Activated CD4-positive, alpha-beta memory T cell treated with anti-CD3 and anti-CD28 coated beads for 36 hours (primary cell): ENCODE measurements at places on chromosomes 6 and 20. TPM values are rescaled to one million over a fixed set of nuclear protein-coding genes. Genes with fewer than 3 reads are reported as not detected.
A peak's percentile ranks its signal among the peaks of the same experiment; 100 is the strongest.

The CEP43 gene
- total RNA-seq: 19.5 TPM

DNA sequence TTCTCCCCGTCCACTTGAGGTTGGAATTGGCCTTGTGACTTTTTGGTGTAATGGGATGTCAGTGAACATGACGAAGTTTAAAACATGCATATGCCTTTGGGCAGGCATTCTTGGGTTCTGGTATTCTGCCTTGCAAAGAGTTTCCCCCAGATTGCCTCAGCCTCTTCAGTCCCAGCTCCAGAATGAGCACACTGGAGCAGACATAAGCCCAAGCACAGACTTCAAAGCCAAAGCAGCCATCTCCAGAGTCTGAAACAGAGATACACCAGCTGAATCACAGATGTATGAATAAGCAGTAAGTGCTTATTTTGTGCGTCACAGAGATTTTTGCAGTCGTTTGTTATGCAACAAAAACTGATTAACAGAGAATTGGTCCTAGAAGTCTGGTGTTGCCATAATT lies 546.0 kb downstream of the FRK start:
- H3K4me3 ChIP-seq: no peak overlapping the region
- H3K36me3 ChIP-seq: no peaks in the 10 kb centered on the region
- no peaks in the 10 kb centered on the region for H3K4me1 ChIP-seq
- H3K27ac ChIP-seq: no peak overlapping the region
- DNase-seq: no peak

The DCBLD1 gene
- total RNA-seq: 4.4 TPM

The DCDC2 gene
- not detected for total RNA-seq

DNA sequence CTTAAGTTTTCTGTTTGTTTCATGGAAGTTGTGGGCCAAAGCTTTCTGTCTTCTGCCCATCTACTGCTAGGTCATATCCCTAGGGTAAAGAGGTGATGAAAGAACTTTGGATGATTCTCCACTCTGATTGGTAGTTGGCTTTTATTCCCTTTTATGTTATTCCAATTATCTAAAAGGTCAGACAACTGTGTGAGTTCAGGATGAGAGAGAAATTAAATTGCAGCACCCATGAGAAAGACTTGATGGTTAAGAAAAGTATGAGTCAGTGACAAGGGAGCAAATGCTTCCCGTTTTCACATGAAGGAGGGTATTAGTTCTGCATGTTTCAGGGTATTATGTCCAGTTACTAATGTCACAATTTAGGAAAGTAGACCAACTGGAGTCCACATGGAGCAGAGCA lies 136.3 kb downstream of the CD109 start:
- no peak overlapping the region for H3K27ac ChIP-seq
- no peaks in the 10 kb centered on the region for H3K4me1 ChIP-seq
- no peak for DNase-seq
- H3K4me3 ChIP-seq: no peak overlapping the region
- no peaks in the 10 kb centered on the region for H3K36me3 ChIP-seq
- no peaks in the 10 kb centered on the region for H3K27me3 ChIP-seq

DNA sequence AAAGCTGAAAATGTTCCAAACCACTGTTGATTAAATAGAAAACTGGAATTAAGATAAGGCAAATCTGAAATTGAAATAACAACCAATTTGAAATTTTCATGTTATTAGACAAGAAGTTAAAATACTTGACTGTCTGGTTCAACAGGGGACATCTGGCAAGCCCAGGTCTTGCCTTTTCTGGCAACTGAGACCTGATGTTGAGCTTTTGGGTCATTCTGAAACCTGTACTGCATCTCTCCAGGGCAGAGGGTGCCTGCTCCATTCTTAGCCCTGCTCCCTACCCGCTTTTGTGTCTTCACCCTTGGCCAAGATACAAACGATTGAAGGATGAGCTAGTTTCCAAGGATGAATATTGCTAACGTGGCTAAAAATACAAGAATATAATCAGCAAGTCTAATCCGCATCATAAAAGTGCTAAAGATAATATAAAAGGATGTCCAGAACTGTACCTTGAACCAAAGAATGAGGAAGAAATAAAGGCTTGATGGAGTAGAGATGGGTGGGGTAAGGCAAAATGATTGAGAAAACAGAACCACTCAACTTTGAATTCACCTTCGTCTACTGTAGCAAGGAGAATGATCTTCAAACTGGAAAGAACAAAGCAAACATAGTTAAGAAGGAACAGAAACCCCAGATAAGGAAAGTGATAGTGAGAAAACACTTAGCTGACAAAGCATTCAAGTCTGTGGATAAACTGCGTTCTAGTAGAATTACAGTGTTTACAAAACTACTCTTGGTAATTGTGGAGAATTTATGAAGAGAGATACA lies 109.8 kb upstream of the MAN1A1 start:
- no peak overlapping the region for H3K4me3 ChIP-seq
- H3K27ac ChIP-seq: no peak overlapping the region
- no peaks in the 10 kb centered on the region for H3K36me3 ChIP-seq
- H3K27me3 ChIP-seq: no peaks in the 10 kb centered on the region
- H3K4me1 ChIP-seq: peaks cover 23% of the 10 kb centered on the region
- DNase-seq: no peak

DNA sequence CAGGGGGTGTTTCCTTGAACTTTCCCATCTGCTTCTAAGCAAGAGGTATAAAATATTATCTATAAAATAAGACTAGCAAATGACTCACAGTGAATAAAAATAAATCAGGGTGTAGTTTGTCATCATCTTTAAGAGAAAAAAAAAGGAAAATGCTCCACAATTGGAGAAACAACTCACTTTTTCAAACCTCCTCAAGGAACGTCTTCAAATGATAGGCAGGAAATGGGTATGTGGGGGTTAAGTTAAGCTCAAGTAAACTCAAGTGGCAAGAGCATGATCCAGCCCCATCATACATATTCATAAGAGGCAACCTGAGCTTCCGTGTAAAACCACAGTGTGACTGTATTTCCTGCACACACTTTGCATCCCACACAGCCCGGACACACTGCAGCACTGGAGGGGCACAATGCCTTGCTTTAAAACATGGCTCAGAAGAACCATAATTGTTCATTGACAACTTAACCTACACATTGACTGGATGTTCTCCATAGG lies 58.5 kb upstream of the CEP85L start:
- peaks cover 72% of the 10 kb centered on the region for H3K4me1 ChIP-seq
- H3K36me3 ChIP-seq: peaks cover 6% of the 10 kb centered on the region

- no peak overlapping the region for H3K27ac ChIP-seq
- H3K4me1 ChIP-seq: peaks cover 5% of the 10 kb centered on the region
- DNase-seq: no peak
- H3K27me3 ChIP-seq: peaks cover 5% of the 10 kb centered on the region
Observed at GRCh38 chr20:52924411-52925271, 47.5 kb upstream of the TSHZ2 start.

The TNF gene
- total RNA-seq: 165 TPM

GRCh38 chr20:38737887-38738286 lies 10.4 kb upstream of the ACTR5 start:
- peaks cover 62% of the 10 kb centered on the region for H3K27me3 ChIP-seq
- H3K36me3 ChIP-seq: no peaks in the 10 kb centered on the region
- no peak for DNase-seq
- no peak overlapping the region for H3K4me3 ChIP-seq

DNA sequence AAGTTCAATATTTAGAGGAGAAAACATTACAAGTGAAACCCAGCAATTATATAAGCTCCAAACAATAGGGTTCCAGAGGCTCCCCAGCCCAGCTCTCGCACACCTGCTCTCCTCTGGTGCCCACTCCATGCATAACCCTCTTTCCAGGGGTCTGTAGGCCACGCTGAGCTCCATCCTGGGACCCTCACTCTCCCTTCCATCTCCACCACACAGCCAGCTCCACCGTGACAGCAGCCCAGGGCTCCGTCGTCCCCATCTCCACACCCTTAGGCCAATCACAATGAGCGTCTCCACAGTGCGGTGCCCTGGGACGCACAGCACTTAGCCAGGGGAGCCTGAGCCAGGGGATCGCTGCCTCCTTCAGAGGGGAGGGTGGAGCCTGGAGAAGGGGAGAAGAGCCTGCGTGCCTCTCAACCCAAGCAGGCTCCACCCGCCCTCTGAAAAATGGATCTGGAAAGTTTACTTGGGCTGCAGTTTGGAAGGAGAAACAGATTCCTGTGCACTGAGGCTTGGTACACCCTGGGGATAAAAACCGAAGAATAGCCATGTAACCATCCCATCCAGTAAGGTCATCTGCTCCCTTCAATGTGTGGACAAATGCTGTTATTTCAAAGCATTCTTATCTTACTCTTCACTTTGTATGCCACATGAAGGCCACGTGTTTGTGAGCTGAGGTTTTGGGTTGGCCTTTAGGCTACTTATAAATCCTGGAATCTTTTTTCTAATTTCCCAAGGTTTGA lies 72.4 kb upstream of the GGTLC1 start:
- DNase-seq: no peak
- H3K27ac ChIP-seq: no peak overlapping the region
- no peaks in the 10 kb centered on the region for H3K36me3 ChIP-seq
- peaks cover 2% of the 10 kb centered on the region for H3K27me3 ChIP-seq
- H3K4me3 ChIP-seq: no peak overlapping the region
- peaks cover 6% of the 10 kb centered on the region for H3K4me1 ChIP-seq

DNA sequence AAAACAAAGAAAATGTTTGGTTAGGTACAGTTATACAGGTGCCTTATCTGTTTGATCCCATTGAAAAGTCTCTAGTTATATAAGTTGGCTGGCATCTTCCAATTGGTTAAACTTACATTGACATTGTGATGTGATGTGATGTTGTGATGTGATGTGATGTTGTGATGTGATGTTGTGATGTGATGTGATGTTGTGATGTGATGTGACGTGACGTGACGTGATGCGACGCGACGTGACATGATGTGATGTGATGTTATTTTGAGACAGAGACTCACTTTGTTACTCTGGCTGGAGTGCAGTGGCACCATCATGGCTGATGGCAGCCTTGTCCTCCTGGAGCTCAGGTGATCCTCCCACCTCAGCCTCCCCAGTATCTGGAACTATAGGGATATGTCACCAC lies 507.6 kb downstream of the HAO1 start:
- H3K27me3 ChIP-seq: no peaks in the 10 kb centered on the region
- H3K4me1 ChIP-seq: no peaks in the 10 kb centered on the region
- H3K27ac ChIP-seq: no peak overlapping the region
- H3K4me3 ChIP-seq: no peak overlapping the region
- DNase-seq: no peak

- DNase-seq: no peak
- no peak overlapping the region for H3K4me3 ChIP-seq
- no peak overlapping the region for H3K27ac ChIP-seq
- no peaks in the 10 kb centered on the region for H3K36me3 ChIP-seq
- H3K27me3 ChIP-seq: no peaks in the 10 kb centered on the region
Observed at GRCh38 chr6:6614983-6615349, 26.4 kb downstream of the LY86 start.

DNA sequence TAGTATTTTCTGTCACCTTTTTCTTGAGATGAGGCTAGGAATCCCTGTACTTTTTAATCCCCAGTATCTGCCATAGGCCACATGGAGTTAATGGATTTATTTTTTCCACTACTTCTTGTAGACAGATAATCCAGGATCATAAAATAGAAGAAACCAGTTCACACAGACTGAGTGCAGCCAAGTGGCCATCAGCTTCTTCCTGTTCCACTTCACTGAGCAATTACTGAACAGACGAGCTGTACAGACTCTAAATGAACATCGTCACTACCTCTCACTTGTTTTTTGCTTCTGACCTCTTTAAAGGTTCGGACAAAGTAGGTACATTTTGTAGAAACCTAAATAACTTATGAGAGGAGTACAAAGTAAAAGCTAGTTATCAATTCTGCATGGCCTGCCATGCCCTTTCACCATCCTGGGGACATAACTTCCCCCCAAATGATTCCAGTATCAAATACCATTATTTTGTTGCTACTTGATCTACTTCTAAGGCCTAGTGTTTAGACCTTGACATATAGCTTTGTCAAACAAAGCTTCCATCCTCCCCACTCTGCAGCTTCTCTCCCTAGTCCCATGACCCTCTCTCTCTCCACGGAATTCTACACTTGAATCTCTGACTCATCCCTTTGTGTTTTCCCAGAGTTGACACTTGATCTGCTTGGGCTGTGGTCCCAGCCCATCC lies 34.4 kb upstream of the ARHGAP18 start:
- no peaks in the 10 kb centered on the region for H3K36me3 ChIP-seq
- no peak overlapping the region for H3K4me3 ChIP-seq
- peaks cover 37% of the 10 kb centered on the region for H3K4me1 ChIP-seq
- DNase-seq: no peak

DNA sequence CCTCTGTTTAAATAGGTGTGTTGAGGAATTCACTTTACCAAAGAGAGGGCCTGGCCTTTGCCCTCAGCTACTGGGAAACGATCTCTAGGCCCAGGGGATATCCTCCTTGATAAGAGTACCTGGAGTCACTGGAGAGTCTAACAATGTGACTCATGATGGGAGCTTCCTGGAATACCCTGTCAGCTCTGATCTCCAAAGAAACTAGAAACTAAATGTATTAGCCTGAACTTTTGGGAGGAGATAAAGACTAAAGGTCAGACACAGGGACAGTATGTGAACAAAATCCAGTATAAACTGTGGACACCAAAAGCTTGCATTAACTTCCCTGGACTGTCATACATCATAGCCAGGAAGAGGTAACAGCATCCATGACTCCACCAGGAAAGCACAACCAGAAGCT lies 148.5 kb downstream of the RNGTT start:
- DNase-seq: no peak
- peaks cover 12% of the 10 kb centered on the region for H3K4me1 ChIP-seq
- H3K27ac ChIP-seq: no peak overlapping the region
- H3K27me3 ChIP-seq: no peaks in the 10 kb centered on the region
- no peak overlapping the region for H3K4me3 ChIP-seq

- no peaks in the 10 kb centered on the region for H3K4me1 ChIP-seq
- peaks cover 18% of the 10 kb centered on the region for H3K36me3 ChIP-seq
- DNase-seq: peak; percentile 61
- H3K27ac ChIP-seq: no peak overlapping the region
Observed at GRCh38 chr6:30013291-30013922, 47.7 kb upstream of the POLR1H start.

GRCh38 chr6:64429926-64430325 lies 794.3 kb downstream of the PHF3 start:
- H3K4me3 ChIP-seq: no peak overlapping the region
- no peaks in the 10 kb centered on the region for H3K27me3 ChIP-seq
- no peak overlapping the region for H3K27ac ChIP-seq
- no peaks in the 10 kb centered on the region for H3K36me3 ChIP-seq
- no peak for DNase-seq

- peak overlapping the region; percentile 90 for H3K4me3 ChIP-seq
- no peaks in the 10 kb centered on the region for H3K27me3 ChIP-seq
- peak overlapping the region; percentile 99 for H3K27ac ChIP-seq
- peaks cover 15% of the 10 kb centered on the region for H3K36me3 ChIP-seq
- DNase-seq: no peak
- H3K4me1 ChIP-seq: peaks cover 29% of the 10 kb centered on the region
Observed at GRCh38 chr6:12009180-12009685, 2.9 kb upstream of the HIVEP1 start.
